Nephron progenitor cell (in vitro differentiated cells): ENCODE measurements at places on chromosomes 12 and 14.

- no peak for DNase-seq
Observed at GRCh38 chr14:75440733-75441477, 13.1 kb downstream of the JDP2 start.

DNA sequence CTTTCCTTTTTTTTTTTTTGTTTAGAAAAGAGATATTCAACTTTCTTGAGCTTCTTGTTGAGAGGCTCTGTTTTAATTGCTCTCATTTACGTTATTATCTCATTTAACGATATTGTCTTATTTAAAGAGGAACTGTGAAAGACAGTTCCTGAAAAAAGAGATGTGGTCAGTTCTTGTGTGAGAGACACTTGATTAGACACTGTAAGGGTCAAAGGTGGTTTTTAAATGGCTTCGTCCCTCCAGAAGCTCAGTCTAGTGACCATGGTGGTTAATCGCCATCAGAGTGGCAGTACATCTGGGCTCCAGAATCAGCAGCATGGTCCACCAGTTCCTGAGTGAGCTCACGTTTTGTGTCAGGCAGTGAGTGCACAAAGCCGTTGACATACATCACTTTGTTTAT is 57.9 kb upstream of the KCNA5 start:
- no peak for DNase-seq

- no peak for DNase-seq
Observed at GRCh38 chr14:74710480-74710879, 2.4 kb downstream of the AREL1 start.

DNA sequence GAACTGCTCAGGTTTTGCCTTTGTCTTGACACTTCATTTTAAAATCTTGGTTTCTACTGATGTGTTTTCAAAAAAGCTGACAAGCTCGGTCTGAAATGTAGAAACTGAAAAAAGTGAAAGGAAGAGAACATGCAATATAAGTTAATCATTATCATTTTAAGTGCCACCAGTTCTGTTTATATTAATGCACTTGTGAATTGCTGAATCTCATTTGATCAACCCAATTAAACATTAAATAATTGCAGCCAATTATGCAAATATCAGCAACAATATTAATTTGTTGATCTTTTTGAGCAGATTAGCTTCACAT is 133.8 kb downstream of the BCAT1 start:
- DNase-seq: no peak

GRCh38 chr12:120817559-120818330 is 86.4 kb downstream of the SPPL3 start:
- no peak for DNase-seq

- no peak for DNase-seq
Observed at GRCh38 chr12:94207849-94208621, 59.7 kb downstream of the PLXNC1 start.

DNA sequence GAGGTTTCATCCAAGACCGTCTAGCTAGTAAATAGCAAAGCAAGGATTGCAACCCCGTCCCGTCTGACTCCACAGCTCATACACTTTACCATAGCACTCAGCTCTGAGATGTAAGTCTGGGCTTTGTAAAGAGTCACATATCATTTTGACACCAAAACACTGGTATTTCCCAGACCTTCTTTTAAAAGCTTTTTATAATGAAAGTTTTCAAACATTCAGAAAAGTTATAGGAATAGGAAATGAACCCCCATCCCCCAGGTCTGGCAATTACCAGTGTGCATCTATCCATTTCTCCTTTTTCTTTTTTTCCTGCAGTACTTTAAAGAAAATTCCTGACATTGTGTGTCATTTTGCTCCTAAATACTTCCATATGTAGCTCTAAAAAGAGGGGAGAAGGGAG is 183.6 kb upstream of the CCND2 start:
- no peak for DNase-seq

DNA sequence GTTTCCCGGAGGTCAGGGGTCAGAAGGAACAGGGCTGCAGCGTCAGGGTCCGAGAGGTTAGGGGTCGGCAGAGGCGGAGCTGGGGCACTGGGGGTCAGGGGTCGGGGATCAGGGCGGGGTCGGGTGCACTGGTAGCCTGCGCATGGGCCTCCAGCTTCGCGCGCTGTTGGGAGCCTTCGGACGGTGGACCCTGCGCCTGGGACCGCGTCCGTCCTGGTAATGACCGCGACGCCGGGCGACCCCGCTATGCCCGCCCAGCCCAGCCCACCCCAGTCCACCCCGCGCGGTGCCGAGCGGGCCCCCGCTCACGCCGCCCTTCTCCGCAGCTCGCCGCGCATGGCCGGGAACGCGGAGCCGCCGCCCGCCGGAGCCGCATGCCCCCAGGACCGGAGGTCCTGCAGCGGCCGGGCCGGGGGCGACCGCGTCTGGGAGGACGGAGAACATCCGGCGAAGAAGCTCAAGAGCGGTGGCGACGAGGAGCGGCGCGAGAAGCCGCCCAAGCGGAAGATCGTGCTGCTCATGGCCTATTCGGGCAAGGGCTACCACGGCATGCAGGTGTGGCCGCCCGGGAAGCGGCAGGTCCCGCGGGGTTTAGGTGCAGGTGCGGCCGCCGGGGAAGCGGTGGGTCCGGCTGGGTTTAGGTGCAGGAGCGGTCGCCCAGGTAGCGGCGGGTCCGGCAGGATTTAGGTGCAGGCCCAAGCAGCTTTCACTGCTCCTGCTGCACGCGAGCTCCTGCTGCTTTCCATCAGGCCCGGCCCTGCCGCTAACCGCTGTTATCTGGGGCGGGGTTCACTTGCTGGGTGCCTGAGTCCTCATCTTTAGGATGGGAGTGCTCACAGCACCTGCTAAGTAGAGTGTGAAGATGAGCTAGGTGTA is 743 bp downstream of the PUS1 start:
- DNase-seq: peak; percentile 66

- DNase-seq: no peak
Observed at GRCh38 chr14:38079886-38080285, 127.8 kb upstream of the SSTR1 start.

- no peak for DNase-seq
Observed at GRCh38 chr12:111056618-111057521, 136.5 kb upstream of the MYL2 start.

GRCh38 chr12:69688471-69689427 is 10.4 kb downstream of the BEST3 start:
- DNase-seq: peak; percentile 32

- DNase-seq: no peak
Observed at GRCh38 chr12:67506739-67507138, 141.8 kb upstream of the DYRK2 start.

DNA sequence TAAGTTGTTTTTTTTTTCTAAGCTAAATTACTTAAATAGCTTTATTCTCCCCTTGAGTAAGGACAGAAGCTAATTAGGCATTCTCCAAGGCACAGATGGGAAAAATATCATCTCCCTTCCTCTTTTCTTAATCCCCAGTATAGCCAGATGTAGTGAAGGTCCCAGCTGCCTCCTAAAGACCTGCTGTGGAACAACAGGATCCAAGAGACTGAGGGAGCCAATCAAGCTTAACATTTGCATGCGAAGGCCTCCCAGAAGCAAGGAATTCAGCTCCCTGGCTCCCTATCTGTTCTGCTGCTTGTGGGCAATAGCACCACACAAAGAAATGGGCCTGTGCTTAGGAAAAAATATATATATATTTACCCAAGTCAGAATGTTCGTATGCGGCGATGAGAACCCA is 255.2 kb downstream of the SYT1 start:
- DNase-seq: no peak

DNA sequence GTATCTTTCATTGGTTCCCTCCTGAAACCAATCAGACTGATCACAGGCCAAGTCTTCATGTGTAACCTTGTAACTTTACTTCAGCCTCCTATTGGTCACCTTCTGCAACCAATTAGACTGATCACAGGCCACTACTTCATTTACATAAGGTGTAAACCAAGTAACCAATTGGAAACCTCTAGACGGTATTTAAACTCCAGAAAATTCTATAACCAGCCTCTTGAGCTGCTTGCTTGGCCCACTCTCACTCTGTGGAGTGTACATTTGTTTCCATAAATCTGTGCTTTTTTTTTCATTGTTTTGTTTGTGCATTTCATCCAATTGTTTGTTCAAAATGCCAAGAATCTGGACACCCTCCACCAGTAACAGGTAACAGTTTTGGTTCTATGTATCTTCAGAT is 47.5 kb downstream of the EIF2S3B start:
- DNase-seq: no peak

DNA sequence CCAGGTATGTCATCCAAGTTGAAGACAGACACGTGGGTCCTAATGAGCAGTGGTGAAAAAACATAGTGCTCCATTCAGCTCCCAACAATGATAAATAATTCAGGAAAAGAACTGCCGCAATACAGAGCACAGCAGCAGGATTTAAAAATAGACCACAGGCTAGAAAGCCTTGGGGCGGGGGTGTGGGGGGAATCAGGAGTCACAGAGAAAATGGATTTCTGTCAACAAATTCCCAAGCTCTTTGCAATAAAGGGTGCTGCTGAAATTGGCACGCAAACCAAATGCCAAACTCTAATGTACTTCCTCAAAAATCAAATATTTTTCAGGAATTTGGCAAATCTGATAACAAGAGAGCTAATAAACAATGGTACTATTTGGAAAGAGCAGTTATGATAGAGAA is 58.6 kb downstream of the R3HDM2 start:
- DNase-seq: no peak

- no peak for DNase-seq
Observed at GRCh38 chr12:52338241-52338960, 17.2 kb upstream of the KRT83 start.

DNA sequence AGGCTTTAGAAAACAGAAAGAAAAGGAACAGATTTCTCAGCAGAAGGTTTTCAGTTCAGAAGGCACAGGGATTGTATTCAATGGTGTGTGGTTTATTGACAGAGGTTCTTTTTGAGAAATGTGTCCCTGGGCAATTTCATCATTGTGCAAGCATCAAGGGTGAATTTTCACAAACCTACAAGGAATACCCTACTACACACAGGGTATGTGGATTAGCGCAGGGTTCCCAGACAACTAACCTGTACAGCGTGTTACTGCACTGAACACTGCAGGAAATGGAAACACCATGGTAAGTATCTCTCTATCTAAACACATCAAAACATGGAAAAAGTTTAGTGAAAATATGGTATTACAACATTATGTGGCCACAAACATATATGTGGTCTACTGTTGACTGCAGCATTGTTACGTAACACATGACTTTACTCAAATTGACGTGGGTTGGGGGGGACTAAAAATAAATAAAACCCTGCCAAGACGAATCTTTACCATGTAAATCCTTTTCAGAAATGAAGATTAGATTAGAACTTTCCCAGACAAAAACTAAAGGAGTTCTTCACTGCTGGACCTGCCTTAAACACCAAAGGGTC is 893.1 kb downstream of the TMEM121 start:
- no peak for DNase-seq

DNA sequence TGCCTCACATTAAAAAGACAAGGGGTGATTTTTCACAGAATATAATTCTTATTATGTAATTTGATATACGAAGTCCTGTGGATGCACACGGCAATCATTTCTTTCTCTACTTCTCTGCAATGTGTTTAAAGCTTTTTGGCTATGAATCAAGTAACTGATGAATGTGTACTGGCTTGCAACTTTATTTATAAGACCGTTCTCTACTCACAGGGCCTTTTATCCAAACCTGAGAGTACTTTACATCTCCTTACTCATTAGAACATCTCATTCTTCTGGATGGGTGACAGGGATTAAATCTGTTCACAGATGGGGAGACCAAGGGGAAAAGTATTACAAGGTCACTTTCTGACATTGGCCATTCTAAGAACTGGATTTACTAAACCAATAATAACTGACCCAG is 215.8 kb upstream of the DIO2 start:
- no peak for DNase-seq

DNA sequence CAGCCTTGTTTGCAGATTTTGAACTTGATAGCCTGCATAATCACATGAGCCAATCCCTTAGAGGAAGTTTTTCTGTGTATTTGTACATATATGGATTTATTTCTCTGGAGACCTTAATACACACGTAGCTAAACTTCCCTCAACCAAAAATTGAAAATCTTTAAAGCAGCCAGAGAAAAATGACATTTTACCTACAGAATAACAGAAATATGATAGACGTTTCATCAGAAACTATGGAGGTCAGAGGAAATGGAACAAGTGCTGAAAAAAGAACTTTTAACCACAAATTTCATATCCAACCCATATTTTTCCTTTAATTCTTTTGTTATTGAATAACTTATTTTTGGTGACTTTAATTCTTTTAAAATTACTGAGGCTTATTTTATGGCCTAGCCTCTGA is 177.7 kb downstream of the CCDC91 start:
- no peak for DNase-seq

DNA sequence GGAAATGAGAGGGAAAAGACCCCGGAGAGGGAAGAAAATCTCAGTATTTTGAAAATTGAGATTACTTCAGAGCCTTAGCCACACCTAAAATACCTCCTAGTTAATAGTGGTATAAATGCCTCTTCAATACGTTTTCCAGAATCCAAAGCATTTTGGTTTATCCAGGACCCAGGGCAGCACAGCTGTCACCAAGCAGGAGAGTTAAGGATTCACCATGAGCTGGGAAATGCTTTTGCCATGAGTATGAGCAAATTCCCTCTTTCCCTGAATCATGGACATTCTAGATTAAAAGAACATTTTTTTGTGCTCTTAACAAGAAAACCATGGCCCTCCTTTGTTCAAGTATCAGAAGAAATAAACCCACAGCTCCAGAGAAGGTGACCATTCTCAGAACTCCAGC is 21.8 kb upstream of the RTRAF start:
- no peak for DNase-seq

GRCh38 chr14:80787876-80788275 is 153.7 kb downstream of the CEP128 start:
- no peak for DNase-seq

DNA sequence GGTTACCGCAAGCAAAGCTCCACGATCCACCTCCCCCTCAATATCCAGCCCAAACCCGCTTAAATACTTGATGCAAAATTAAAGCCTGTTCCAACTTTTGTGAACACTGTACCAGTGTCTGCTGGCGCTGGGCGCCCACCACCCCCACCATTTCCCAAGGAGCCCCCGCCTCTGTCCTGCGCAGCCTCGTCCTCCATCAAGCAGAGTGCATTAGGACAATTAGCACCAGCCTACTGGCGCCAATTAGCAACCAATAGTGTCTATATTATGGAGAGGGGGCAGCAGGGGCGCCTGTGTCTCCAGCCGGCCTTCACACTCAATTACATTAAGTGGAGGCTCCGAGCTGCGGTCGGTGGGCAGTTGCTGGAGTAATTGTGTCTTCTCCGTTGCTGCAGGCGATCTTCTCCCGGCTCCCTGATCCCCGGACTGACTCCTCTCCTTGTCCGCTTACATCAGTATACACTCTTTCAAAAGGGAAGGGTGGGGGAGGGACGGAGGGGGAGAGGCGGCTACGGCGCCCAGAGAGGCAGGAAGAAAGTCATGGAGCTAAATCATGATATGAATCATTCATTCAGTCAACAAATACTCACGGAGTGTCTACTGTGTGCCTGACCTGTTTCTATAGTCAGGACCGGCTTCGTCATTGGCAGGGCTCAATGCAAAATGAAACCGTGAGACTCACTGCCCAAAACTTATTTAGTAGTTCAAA is 707.3 kb downstream of the MED13L start:
- no peak for DNase-seq

GRCh38 chr12:76883151-76883550 is 4.3 kb upstream of the CSRP2 start:
- no peak for DNase-seq
